Tibial nerve (tissue), 4 donors: ENCODE measurements at places on chromosomes 3 and 15. TPM values are rescaled to one million over a fixed set of nuclear protein-coding genes. Genes with fewer than 3 reads are reported as not detected.

- H3K27ac ChIP-seq = no peak overlapping the region
- no peak overlapping the region for H3K4me3 ChIP-seq
- H3K36me3 ChIP-seq = no peaks in the 10 kb centered on the region
Observed at GRCh38 chr15:84904419-84904818, 20.0 kb downstream of the SLC28A1 start.

- H3K4me1 ChIP-seq = no peaks in the 10 kb centered on the region
- H3K27ac ChIP-seq = no peak overlapping the region
- H3K36me3 ChIP-seq = no peaks in the 10 kb centered on the region
- no peak for DNase-seq
- no peaks in the 10 kb centered on the region for H3K27me3 ChIP-seq
Observed at GRCh38 chr3:87041191-87041590, 50.2 kb upstream of the VGLL3 start.

DNA sequence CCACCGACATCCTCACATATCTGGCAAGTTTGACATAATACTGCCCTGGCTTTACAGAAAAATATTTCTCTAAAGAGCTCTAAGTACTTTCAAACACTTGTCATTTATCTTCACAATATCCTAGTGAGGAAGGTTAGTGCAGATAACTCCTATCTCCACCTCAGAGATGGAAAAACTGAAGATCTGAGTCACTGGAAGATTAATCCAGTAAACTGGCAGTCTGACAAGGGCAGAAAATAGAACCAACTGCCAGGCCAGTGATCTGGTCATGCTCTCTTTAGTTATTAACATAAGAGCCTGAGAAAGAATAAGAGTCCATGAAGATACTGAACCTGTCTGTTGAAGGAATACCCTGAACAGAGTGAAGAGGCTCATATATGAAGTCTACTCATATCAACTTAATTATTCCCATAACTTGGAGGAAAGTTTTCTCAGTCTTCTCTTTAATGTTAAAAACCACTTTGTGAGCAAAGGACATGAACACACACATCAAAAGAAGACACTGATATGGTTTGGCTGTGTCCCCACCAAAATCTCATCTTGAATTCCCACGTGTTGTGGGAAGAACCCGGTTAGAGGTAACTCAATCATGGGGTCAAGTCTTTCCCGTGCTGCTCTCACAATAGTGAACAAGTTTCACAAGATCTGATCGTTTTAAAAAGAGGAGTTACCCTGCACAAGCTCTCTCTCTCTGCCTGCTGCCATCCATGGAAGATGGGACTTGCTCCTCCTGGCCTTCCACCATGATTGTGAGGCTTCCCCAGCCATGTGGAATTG lies 61.4 kb downstream of the GOLIM4 start:
- H3K36me3 ChIP-seq = peaks cover 62% of the 10 kb centered on the region
- no peak overlapping the region for H3K27ac ChIP-seq
- H3K4me3 ChIP-seq = no peak overlapping the region
- DNase-seq = peak; percentile 27

DNA sequence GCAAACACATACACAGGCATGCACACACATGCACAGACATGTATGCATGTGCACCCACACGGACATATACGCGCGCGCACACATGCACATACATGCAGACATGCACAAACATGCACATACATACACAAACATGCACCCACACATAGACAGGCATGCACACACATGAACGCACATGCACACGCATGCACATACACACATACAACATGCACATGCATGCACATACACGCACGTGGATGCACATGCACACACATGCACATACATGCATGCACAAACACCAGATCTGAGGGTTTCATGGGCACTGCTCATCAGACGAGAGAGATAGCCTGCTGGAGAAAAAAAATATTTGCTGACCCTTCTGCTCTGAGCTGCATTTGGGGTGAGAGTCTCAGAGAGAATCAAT lies 31.7 kb upstream of the NTRK3 start:
- no peaks in the 10 kb centered on the region for H3K4me1 ChIP-seq
- H3K36me3 ChIP-seq = no peaks in the 10 kb centered on the region
- H3K27ac ChIP-seq = no peak overlapping the region
- no peak overlapping the region for H3K4me3 ChIP-seq

GRCh38 chr3:41138146-41138545 lies 61.2 kb upstream of the CTNNB1 start:
- no peak for DNase-seq
- H3K4me3 ChIP-seq = no peak overlapping the region
- no peak overlapping the region for H3K27ac ChIP-seq
- H3K27me3 ChIP-seq = no peaks in the 10 kb centered on the region
- H3K4me1 ChIP-seq = no peaks in the 10 kb centered on the region

Gene TMEM108
- not detected for total RNA-seq

Gene DPPA2
- not detected for total RNA-seq

DNA sequence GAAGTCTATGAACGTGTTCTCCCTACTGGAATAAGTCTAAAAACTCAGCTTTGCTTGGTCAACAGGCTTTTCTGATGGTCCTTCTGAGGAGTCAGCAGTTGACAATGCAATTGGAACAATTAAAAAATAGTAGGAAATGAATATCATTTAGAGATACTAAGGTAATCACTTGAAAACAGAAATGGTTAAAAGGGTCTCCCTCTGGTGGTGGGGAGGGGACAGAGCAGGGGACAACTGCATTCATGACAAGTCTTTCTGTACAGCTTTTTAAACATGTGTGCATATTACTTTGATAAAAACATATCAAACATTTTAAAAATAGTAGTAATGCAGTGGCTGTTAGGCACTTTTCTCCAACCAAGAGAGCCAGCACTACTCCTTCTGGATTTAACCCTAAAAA lies 119.9 kb upstream of the FHIT start:
- H3K36me3 ChIP-seq = no peaks in the 10 kb centered on the region
- H3K4me1 ChIP-seq = no peaks in the 10 kb centered on the region
- no peak overlapping the region for H3K27ac ChIP-seq
- no peaks in the 10 kb centered on the region for H3K27me3 ChIP-seq

DNA sequence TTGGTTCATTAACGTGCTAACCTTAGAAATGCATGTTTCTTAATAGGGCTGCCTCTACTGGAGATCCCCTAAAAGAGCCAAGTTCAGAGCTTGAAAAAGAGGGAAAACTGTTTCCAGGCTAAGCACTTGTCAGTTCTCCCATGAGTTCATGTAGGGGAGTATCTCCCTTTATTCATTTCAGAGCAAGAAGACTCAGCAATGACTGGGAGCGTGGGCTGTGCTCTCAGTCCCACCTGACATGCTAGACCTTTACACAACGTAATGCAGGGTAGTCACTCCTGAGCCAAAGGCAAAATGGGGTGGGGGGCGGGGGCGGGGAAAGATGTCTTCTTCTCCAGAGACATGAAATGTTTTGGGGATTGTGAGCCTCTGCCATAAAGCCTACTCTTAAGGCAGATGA lies 420.1 kb upstream of the MCTP2 start:
- H3K4me1 ChIP-seq = no peaks in the 10 kb centered on the region
- H3K36me3 ChIP-seq = no peaks in the 10 kb centered on the region
- no peak for DNase-seq
- H3K4me3 ChIP-seq = no peak overlapping the region
- no peak overlapping the region for H3K27ac ChIP-seq

DNA sequence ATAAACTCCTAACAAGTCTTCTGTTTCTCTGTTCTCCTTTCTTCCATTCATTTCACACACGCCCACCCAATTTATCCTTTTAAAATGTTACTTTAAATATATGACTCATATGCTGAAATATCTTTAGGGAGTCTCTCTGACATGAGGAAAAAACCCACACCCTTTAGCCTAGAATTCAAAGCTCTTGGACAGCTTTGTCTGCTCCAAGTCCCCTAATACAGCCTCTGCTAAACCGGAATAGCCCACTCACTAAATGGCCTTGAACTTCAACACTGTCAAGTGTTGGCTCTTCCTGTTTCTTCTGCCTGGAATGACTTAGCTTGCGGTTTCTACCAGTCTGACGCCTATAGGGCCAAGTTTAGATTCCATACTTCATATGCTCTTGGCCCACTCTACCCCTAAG lies 3.3 kb upstream of the CD96 start:
- H3K36me3 ChIP-seq = no peaks in the 10 kb centered on the region
- no peaks in the 10 kb centered on the region for H3K27me3 ChIP-seq
- H3K4me1 ChIP-seq = peaks cover 3% of the 10 kb centered on the region
- no peak for DNase-seq
- no peak overlapping the region for H3K4me3 ChIP-seq
- H3K27ac ChIP-seq = no peak overlapping the region

DNA sequence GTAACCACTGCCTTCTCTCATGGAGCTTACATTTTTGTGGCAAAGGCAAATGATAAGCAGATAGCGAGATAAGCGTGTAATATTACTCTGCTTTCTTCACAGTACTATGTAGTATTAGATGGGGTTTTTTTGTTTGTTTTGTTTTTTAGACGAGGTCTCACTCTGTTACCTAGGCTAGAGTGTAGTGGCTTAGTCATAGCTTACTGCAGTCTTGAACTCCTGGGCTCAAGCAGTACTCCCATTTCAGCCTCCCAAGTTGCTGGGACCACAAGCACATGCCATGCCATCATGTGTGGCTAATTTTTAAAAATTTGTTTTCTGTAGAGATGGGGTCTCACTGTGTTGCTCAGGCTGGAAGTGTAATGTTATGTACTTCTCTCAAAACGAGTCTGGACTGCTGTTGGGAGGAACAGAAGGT lies 22.9 kb downstream of the MBNL1 start:
- no peaks in the 10 kb centered on the region for H3K27me3 ChIP-seq
- H3K4me3 ChIP-seq = no peak overlapping the region
- H3K36me3 ChIP-seq = no peaks in the 10 kb centered on the region
- H3K27ac ChIP-seq = peak overlapping the region; percentile 13
- no peak for DNase-seq

DNA sequence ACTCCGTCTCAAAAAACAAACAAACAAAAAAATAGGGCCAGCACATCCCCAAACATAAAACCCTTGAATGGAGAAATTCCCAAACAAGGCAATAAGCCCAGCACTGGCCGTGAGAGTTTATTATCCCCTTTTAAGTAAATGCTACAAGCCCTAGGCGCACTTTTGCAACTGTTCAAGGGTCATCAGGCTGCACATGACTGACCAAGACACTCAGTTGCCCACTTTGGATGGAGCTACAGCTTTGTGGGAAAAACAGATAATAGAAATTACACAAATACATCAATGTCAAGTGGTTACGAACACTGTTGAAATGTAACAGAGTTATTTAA lies 33.7 kb upstream of the ZNF445 start:
- H3K27me3 ChIP-seq = no peaks in the 10 kb centered on the region
- H3K4me1 ChIP-seq = peaks cover 30% of the 10 kb centered on the region
- H3K27ac ChIP-seq = peak overlapping the region; percentile 95
- peak overlapping the region; percentile 92 for H3K4me3 ChIP-seq
- DNase-seq = no peak

Gene DAPK2
- 54.0 TPM for total RNA-seq

DNA sequence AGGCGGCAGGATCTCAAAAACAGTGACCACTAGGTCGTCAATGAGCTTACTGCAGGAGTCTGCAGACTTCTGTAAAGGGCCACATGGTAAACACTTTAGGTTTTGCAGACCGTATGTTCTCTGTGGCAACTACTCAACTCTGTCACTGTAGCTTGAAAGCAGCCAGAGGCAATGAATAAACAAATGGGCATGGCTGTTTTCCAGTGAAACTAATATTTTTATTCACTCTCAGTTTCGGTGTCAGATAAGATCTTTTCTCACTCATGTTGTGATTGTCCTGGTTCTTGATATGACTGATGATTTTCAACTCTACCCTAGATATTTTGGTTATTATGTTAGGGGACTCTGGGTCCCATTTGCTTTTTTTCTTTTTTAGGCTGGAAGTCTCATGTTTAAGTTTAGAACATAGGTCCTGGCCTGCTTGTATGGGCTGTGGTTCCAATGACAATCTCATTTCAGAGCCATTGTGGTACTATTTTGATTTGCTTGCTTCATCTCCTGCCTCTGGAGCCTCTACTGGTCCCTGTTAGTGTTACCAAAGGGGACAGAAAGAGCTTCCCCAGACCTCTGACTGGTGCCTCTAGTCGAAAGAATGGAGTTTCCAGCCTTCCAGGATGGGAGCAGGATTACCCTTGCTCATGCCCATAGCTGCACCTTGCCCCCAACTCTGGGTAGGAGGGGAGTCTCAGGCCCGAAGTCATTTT lies 222.0 kb downstream of the STT3B start:
- no peak for DNase-seq
- H3K27me3 ChIP-seq = no peaks in the 10 kb centered on the region
- no peaks in the 10 kb centered on the region for H3K36me3 ChIP-seq
- H3K27ac ChIP-seq = no peak overlapping the region

Gene ERC2
- 0.90 TPM for total RNA-seq

DNA sequence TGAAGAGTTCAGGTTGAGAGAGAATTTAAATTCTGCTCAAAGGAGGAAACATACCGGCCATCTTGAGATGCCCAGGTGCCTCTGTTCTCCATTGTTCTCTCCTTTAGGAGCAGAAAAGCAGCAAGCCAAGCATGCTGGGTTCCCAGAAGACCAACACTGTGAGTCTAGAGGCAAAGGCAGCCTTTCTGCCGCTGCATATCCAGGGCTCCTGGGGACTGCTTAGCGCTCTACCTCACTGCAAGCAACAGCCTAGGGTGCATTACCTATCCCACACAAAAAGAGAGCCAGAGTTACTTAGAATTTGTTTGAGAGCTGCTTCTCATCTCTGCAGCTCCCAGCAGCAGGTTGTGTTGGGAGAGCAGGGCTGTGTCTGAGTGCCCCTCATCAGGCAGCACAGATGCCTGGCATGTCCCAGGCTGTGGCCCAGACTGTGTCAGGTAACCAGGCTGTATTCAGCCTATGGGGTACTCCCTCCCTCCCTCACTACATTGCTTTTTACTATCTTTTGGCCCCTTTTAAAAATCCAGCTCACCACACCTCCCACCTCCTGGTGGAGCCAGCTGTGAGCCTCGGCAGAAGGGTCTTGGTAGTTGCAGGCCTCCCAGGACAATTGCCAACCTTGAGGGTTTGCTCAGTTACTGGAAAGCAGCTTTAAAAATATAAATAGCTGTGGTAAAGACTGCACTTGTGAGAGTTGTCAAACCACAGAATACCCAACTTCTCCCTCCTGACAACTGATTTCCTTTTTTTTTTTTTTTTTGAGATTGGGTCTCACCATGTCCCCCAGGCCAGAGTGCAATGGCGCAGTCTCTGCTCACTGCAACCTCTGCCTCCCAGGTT lies 30.2 kb downstream of the BCL2L10 start:
- H3K27me3 ChIP-seq = no peaks in the 10 kb centered on the region
- no peaks in the 10 kb centered on the region for H3K4me1 ChIP-seq
- no peaks in the 10 kb centered on the region for H3K36me3 ChIP-seq
- H3K27ac ChIP-seq = no peak overlapping the region
- no peak overlapping the region for H3K4me3 ChIP-seq

DNA sequence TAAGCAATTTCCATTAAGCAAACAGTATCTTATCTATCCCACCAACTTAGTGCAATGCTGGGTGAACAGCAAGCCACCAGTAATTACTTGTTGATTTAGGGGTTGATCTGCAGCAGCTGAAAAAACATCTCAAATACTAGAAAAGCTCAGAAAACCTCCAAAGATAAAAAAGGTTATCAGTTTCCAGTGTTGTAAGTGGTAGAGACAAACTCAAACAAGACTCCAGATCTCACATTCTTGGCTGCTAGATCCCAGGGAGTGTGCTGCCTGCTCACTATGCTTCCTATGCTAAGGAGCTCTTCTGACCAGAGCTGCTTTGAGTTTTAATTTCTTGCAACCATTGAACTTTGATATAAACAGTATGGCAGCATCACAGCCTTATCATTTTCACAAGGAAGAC lies 11.3 kb downstream of the B3GALNT1 start:
- no peak overlapping the region for H3K27ac ChIP-seq
- DNase-seq = no peak
- no peaks in the 10 kb centered on the region for H3K4me1 ChIP-seq
- no peaks in the 10 kb centered on the region for H3K36me3 ChIP-seq

- no peak within 1 kb of the TSS for H3K27ac ChIP-seq
- peaks cover 4% of the 10 kb centered on the region for H3K4me1 ChIP-seq
- H3K27me3 ChIP-seq = no peaks in the 10 kb centered on the region
- H3K36me3 ChIP-seq = no peaks in the 10 kb centered on the region
- peak; percentile 71 for DNase-seq
Observed at GRCh38 chr3:159988617-159989271, at the start of gene IL12A. IL12A (plus strand) TSS chr3:159988835.

Gene PLA2G4D
- not detected for total RNA-seq
